ENCODE measurements at places on chromosomes 12 and 14.

- DNase-seq, result no peak
Observed at GRCh38 chr12:97968641-97969197, 506.1 kb downstream of the RMST start.

DNA sequence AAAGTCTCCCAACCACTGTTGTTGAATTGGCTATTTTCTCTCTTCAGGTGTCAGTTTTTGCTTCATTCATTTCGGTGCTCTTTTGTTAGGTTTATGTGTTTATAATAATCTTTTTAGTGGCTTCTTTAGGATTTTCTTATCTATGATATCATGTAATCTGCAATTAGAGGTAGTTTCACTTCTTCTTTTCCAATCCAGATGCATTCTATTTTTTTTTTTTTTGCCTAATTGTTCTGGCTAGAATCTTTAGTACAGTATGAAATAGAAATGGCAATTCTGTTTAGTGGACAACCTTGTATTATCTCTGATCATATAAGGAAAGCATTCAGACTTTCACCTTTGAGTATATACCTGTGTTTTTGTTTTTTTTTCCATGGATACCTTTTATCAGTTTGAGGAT, 17.4 kb downstream of the CNOT2 start:
- DNase-seq, result no peak

GRCh38 chr12:123752046-123752445, 10.1 kb upstream of the DNAH10 start:
- no peak for DNase-seq

DNA sequence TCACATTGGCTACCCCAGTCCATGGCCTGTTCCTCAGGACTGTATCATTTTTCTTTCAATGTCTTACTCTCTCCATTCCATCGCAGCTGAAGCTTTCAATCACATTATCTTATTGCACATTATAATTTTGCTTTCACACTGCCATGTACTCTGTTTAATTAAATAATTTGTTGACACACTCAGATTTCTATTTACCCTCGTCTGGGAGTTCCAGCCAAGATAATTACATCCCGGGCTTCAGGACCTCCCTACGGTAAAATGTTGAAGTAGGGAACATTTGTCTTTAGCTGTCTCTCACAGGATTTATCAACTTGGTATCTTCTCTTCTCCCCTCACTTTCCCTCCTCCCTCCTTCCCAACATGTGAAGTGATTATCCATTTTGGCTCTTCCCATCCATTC, 177.2 kb upstream of the RASSF8 start:
- no peak for DNase-seq

DNA sequence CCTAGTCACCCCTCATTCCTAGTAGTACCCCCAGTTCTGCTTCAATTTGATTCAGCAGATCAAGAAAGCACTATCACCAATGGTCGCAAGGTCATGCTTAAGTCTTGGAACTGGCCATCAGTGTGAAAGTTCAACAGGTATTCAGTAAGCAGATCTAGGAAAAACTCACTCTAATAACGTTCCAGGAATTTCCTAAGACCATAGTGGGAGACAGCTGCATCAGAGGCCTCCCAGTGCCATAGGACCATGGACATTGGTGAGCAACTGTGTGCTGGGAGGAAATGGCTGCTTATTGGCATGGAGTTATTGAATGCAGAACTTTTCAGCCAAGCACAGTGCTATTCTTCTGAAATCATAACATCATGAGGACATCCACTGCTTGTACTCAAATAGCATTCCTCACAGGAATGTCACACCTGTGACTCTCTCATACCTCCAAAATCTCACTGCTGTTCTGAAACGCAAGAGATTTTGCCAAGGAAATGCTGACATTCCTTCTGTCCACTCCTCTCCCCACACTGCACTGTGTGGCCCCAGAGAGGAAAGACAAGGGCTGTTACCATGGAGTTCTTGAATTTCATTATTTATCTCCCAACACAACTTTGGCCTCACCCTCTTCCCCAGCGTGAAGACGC, 30.9 kb upstream of the MDM2 start:
- DNase-seq, result no peak

GRCh38 chr12:113260127-113260526, 38.9 kb downstream of the TPCN1 start:
- DNase-seq, result no peak

GRCh38 chr14:100547633-100548294, 39.5 kb downstream of the BEGAIN start:
- DNase-seq, result peak; percentile 68

DNA sequence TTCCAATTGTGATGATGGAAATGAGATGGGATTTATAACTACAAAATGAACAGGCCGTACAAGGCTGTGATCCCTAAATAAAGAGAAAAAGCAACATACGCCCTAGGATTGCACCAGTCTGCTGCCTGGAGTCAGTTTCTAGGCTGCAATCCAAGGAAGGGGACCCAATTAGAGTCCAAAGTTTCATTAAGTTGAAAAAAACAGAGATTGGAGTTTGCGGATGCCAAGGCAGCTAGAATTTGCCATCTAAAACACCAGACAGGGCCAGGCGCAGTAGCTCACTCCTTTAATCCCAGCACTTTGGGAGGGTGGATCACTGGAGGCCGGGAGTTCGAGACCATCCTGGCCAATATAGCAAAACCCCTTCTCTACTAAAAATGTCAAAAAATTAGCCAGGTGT, 661.0 kb downstream of the RPS29 start:
- DNase-seq, result no peak

DNA sequence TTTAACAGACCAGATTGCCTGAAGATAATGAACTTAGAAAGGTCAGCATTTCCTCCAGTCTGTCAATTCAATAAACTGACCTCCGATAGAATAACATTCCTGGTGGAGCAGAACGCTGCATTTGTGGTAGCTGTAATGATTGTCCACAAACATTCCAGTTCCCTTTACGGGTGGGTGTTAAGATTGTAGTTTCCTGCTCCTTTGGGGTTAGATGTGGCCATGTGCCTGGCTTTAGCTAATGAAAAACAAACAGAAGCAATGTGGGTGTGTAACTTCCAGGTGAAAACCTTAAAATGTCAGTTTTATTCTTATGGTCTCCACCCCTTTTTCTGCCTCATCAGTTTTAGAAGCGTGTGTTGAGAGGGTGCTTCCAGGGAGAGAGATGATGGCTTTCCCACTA, 217.3 kb upstream of the CRY1 start:
- DNase-seq, result no peak

- peak; percentile 11 for DNase-seq
Observed at GRCh38 chr12:103780093-103780440, 61.0 kb downstream of the NT5DC3 start.

GRCh38 chr14:33287189-33287588, 348.5 kb downstream of the NPAS3 start:
- no peak for DNase-seq

DNA sequence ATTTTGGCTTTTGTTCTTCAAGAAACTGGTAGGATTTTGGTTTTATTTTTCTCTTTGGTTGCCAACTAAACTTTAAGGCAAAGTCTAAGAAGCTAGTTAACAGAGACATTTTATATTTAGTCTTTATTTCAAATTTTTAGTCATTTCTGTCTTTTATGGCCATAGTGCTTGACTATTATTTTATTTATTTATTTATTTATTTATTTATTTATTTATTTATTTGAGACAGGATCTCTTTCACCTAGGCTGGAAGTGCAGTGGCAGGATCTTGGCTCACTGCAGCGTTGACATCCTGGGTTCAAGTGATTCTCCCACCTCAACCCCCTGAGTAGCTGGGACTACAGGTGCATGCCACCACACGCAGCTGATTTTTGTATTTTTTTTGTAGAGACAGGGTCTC, 3.1 kb downstream of the MON2 start:
- no peak for DNase-seq

- DNase-seq, result no peak
Observed at GRCh38 chr12:12534166-12534866, 28.3 kb downstream of the DUSP16 start.

DNA sequence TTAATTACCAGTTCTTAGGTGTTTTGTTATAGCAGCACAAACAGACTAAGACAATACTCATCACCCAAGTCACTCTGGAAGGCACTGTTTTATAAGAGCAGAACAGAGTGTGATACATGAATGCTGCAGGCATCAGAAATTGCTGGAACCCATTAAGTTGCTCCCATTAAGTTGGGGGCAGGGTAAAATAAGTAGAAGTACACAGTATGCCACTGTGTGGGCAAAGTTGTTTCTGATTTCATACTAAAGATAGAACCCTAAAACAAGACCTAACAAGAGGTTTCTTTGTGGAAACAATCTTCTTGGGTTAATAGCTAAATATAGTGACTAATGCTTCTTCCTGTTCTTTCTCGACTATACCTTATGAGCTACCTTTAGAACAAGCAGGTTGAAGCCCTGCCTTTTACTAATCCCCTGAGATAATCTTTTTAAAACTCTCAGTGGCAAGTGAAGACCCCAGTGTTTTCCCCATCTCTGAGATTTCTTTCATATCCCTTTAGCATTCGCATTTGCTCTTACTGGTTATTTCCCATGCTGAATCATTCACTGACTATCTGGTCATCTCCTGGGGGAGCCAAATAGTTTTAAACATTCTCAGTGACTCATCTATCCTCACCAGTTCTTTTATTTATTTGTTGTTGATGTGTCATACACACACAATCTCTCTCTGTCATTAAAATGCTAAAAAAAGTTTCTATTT, 52.3 kb downstream of the SOCS2 start:
- peak; percentile 90 for DNase-seq

GRCh38 chr12:116710370-116711150, 27.3 kb downstream of the SPRING1 start:
- no peak for DNase-seq

GRCh38 chr14:100669011-100669412, 57.7 kb upstream of the DLK1 start:
- no peak for DNase-seq

- DNase-seq, result no peak
Observed at GRCh38 chr14:32908196-32909084, 30.2 kb upstream of the NPAS3 start.

GRCh38 chr14:95685978-95686922, at the start of gene TCL1B:
Gene TCL1B, plus strand, starts transcription at chr14:95686426. Its CDS starts 42 bp downstream, at chr14:95686468.
- DNase-seq, result no peak

GRCh38 chr14:29601616-29602015, 326.0 kb downstream of the PRKD1 start:
- DNase-seq, result peak; percentile 29

- DNase-seq, result no peak
Observed at GRCh38 chr12:122740351-122740750, 9.7 kb upstream of the HCAR1 start.

DNA sequence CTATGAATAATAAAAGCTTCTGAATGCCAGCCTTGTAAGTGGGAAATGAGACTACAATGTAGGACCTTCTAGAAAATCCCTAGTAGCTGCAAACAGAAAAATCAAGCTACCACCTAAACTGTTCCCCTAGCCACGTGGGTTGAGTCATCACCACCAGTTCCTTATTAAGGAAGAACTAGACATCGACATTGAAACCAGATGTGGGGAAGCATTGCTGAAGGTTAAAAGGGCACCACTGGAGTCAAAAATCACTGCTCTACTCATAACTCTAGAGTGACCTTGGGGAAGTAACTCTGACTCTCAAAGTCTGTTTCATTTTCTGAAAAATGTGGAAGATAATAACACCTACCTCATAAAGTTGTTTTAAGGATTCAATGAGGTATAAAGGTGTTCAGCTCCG, 9.4 kb upstream of the CNIH1 start:
- peak; percentile 60 for DNase-seq

GRCh38 chr14:93855737-93856136, 67.5 kb upstream of the PRIMA1 start:
- no peak for DNase-seq

- DNase-seq, result peak; percentile 22
Observed at GRCh38 chr12:22743700-22744099, 118.7 kb downstream of the ETNK1 start.

DNA sequence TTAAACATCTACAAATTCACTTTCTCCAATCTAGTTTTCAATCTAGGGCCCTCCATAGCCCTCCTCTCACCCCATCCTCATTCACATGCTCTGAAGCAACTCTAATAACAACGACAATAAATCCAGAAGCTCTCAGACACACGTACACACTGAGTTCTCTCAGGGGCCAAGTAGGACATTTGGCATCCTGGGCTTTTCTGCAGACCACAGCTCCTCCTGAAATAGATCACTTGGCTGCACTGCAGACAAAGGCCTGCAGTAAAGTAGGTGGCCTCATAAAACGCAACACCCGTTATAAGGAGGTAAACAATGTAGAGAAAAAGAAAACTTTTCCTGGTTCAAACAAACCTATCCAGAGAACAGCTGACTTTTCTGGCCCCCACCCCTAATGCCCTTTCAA, 111.2 kb downstream of the TMTC1 start:
- DNase-seq, result no peak

DNA sequence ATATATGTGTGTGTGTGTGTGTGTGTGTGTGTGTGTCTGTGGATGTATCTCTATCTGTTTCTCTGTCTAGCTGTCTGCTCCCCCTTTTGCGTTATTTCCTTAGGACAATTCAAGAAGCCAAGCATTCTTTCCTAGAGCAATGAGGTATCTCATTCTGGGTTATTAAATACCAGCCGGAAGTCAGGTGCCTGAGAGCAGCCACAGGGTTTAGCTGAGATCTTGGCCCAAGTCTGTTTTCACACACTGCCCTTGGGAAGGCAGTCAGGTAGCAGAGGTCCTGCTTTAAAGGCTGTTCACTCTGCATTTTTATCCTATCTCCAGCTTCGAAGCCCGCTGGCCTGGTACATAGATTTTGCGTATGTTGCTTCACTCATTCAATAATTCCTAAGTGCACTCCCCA, 76.8 kb downstream of the TSPAN9 start:
- DNase-seq, result no peak

DNA sequence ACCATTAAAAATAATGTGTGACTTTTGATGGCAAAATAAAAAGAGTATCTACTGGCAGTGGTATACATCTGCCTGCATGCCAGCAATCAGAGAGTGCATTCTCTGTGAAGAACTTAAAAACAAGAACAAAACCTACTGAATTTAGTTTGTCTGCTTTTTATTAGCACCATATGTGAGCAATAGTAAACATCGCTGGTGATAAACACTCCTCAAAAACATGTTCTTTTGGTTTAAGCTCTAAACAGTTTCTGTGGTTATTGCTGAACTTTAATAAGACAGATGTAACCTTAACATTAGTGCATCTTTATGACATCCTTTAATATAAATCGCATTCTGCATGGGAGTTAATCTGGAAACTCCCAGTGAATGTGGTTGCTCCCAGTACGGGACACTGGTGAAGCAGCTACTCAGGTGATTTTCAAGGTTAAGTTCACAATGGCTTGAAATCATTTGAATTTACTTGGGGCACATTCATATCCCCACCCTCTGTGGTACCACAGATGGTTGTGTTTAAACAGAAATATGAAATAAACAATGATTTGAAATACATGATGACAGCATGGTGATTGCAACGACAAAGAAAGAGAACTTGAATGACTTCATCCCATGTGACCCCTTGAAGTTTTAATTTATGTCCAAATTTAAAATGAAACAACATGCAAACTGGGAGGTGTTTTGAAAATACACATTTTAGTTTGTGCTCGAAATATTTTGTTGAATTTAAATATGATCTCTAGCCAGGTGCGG, 285.9 kb downstream of the FOXN3 start:
- no peak for DNase-seq

DNA sequence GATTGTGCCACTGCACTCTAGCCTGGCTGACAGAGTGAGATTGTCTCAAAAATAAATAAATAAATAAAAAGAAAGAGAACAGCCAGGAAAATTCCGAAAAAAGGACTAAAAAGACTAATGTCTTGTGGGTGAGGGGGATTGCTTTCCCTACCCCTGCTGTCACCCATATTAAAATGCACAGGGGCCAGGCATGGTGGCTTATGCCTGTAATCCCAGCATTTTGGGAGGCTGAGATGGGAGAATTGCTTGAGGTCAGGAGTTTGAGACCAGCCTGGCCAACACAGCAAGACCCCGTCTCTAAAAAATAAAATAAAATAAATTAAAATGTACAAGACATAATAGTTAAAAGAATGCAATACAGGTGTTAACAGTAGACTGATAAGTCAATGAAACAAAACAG, 6.1 kb downstream of the DHRS1 start:
- DNase-seq, result no peak

All from cardiac fibroblast (primary cell).